Renal cortex interstitium (tissue), 15 donors: ENCODE measurements at places on chromosomes 11 and 22.

- DNase-seq: peak; percentile 70
Observed at GRCh38 chr22:20205964-20206708, 55.3 kb upstream of the CCDC188 start.

GRCh38 chr11:10490398-10491241 lies 35.6 kb downstream of the AMPD3 start:
- DNase-seq: no peak

DNA sequence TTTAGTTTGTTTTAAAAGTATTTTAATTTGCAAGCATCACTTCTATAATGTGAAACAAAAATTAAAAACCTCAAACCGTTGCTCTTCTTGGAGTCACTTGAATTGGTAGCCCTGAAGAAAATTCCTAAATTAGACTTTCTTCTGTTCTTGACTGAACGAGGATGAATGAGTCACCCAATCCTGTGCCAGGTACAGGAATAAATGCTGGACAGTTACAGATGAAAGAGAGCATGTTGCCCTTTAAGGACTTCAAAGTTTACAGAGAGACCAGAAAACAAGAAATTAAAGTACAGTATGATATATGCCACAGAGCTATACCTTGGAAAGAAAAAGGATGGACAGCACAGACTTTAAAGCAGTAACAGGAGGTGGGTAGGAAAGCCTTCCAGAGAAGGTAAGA lies 41.3 kb upstream of the CXCR5 start:
- no peak for DNase-seq

GRCh38 chr22:27685515-27685914 lies 116.0 kb downstream of the MN1 start:
- no peak for DNase-seq

DNA sequence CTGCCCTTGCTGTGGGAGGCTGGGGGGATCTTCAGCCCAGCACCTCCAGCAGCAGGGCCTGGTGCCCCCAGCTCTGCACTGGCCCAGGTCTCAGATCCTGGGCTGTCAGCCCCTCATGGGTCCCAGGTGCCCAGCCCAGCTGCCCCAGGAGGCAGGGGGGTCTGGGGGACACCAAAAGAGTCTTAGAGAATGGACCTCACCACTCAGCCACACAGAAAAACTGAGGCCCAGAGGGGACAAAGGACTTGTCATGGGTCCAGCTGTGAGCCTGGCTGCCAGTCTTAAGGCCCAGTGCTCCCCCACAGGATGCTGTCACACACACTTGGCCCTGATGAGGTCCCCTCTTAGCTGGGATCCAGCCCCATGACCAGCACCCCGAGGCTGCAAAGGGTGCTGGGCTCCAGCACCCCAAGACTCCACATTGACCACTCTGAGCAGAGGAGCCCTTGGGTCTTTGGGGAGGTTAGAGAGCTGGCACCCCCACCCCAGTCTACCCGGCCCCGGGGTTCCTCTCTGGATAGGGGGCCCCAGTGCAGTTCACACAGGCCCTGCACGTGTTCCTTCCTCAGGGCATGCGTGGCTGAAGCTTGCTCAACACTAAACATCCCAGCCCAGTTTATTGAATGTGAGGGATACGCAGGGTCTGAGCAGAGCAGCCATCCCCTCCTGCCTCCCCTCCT lies 54.4 kb downstream of the IGLL5 start:
- DNase-seq: no peak

DNA sequence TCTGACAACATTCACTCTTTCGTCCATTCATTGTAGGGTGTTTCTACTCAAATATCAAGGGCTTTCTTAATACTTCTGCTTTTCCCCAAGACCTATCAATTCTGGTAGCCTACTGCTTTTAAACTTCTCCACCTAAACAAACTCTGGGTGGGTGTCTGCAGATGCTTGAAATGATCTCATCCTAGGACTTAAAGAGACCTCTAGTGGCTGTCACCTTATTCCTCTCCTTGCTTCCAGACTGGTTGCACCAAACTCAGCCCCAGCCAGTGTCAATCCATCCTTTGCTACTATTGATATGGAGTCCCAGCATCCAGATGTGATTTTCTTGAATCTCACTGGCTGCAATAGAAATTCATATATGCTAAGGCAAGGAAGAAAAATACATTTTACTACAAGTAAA lies 274.7 kb downstream of the NXPE2 start:
- no peak for DNase-seq

- no peak for DNase-seq
Observed at GRCh38 chr11:99461913-99462312, 441.2 kb downstream of the CNTN5 start.
